Karpas-422 (cell line): ENCODE measurements at places on chromosomes 7 and 10. TPM values are rescaled to one million over a fixed set of nuclear protein-coding genes. Genes with fewer than 3 reads are reported as not detected.

Gene SPDYE11
- total RNA-seq, result not detected in 2 replicates

Gene BMPER
- total RNA-seq, result not detected in 2 replicates

GRCh38 chr7:14821757-14822480 lies 80.6 kb downstream of the DGKB start:
- H3K27ac ChIP-seq, result no peak overlapping the region
- no peaks in the 10 kb centered on the region for H3K27me3 ChIP-seq
- DNase-seq, result no peak
- no peaks in the 10 kb centered on the region for H3K36me3 ChIP-seq
- H3K4me1 ChIP-seq, result no peaks in the 10 kb centered on the region

GRCh38 chr10:90418869-90419652 lies 438.8 kb downstream of the HTR7 start:
- DNase-seq, result no peak
- H3K4me1 ChIP-seq, result no peaks in the 10 kb centered on the region
- no peaks in the 10 kb centered on the region for H3K27me3 ChIP-seq
- no peaks in the 10 kb centered on the region for H3K36me3 ChIP-seq

- no peak overlapping the region for H3K4me3 ChIP-seq
- DNase-seq, result no peak
- peaks cover 29% of the 10 kb centered on the region for H3K36me3 ChIP-seq
- no peaks in the 10 kb centered on the region for H3K27me3 ChIP-seq
- H3K4me1 ChIP-seq, result no peaks in the 10 kb centered on the region
Measured at GRCh38 chr10:70551466-70551865, 51.1 kb downstream of the PRF1 start.

- H3K4me3 ChIP-seq, result no peak overlapping the region
- no peaks in the 10 kb centered on the region for H3K27me3 ChIP-seq
- H3K27ac ChIP-seq, result no peak overlapping the region
- H3K4me1 ChIP-seq, result no peaks in the 10 kb centered on the region
- 0 out of 2 replicates have a peak, but pooled peaks cover 4% of the 10 kb centered on the region for H3K36me3 ChIP-seq
- no peak for DNase-seq
Measured at GRCh38 chr7:73434701-73435069, 1.1 kb downstream of the FZD9 start.

Gene SLC39A12
- not detected in 2 replicates for total RNA-seq

Gene TDRD1
- not detected in 2 replicates for total RNA-seq

Gene HOXA6
- 3.4 and 8.4 TPM in 2 replicates for total RNA-seq

DNA sequence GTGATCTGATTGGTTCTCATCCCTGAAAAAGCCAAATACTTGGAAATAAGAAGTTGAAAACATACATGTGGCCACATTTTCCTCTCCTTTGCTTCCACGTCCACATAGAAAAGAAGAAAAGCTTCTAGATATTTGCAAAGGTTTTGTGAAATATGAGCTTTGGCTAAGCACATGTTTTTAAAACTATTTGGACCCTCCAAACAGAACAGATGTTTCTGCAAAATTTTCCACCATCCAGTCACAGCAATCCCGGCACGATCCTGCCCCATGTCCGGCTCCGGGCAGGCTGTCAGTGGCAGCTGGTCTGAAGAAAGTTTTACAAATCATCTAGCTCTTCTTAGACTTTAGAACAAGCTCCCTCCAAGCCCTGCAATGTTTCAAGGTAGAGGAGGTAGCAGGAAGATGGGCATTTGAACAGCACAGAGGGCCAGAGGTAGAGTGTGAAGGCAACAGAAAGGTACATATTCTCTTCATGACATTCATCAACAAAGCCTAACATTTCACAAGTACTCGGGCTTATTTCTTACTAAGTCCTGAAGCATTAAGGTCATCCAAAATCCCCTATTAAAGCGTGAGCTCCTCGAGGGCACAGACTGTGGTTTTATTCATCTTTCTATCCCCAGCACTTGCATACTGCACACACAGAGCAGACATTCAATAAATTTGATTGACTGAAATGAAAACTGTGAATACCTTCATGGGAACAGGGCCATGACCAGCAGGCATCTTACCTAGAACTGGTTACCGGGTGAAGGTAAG lies 110.1 kb downstream of the JAZF1 start:
- H3K4me3 ChIP-seq, result no peak overlapping the region
- DNase-seq, result no peak
- H3K27ac ChIP-seq, result no peak overlapping the region
- no peaks in the 10 kb centered on the region for H3K4me1 ChIP-seq
- H3K36me3 ChIP-seq, result no peaks in the 10 kb centered on the region
- H3K27me3 ChIP-seq, result no peaks in the 10 kb centered on the region

DNA sequence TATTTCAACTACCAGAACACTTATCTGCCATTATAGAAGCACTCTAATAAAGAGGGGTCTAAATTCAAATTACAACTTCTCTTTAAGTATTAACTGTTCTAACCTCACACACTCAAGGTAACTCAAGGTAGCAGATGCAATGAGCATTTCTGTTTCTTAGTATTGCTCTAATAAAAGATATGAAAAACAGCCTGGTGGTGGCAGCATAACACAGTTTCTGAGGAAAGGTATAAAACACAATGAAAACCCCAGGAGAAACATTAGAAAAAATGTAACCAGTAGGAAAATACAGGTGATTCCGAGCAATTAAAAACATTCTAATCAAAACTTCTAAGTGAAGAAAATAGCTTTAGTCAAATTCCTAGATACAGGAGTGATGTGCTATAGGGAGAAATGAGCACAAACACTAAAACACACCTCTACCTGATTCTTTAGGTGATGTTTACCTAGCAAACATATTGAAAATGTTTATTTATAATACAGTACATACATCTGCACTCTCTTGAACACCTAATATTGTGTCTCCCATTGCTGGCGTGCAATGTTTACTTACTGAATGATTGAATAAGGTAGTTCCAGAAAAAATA lies 3.5 kb downstream of the MKRN1 start:
- H3K36me3 ChIP-seq, result peaks cover 3% of the 10 kb centered on the region; the same call in 1 of the 2 replicates
- peaks cover 30% of the 10 kb centered on the region for H3K4me1 ChIP-seq
- no peaks in the 10 kb centered on the region for H3K27me3 ChIP-seq
- no peak overlapping the region for H3K4me3 ChIP-seq
- DNase-seq, result peak; percentile 80
- H3K27ac ChIP-seq, result no peak overlapping the region

- DNase-seq, result no peak
- H3K4me3 ChIP-seq, result no peak overlapping the region
- H3K27me3 ChIP-seq, result no peaks in the 10 kb centered on the region
- no peaks in the 10 kb centered on the region for H3K36me3 ChIP-seq
Measured at GRCh38 chr10:99927721-99928280, 81.9 kb downstream of the DNMBP start.

DNA sequence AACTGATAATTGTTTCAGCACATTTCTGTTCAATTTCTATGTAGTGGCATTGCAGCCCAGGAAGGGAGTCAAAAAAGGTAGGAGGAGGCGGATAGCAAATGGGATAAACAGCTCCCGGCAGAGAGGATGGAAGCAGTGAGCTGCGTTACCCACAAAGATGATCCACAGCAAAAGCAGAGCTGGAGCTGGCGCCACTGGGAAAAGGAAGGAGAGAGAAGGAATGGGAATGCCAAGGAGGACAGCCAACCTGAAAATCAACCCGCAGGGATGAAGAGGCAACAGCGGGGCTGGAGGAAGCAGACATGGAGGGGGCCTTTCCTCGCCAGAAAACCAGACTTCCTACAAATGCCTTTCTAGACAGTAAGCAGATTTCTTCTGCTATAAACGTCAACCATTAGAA lies 82.7 kb upstream of the ADAM12 start:
- H3K4me1 ChIP-seq, result no peaks in the 10 kb centered on the region
- H3K4me3 ChIP-seq, result no peak overlapping the region
- H3K27ac ChIP-seq, result no peak overlapping the region
- H3K36me3 ChIP-seq, result no peaks in the 10 kb centered on the region
- no peak for DNase-seq

- no peak for DNase-seq
- no peak overlapping the region for H3K27ac ChIP-seq
- H3K4me3 ChIP-seq, result no peak overlapping the region
- no peaks in the 10 kb centered on the region for H3K27me3 ChIP-seq
- no peaks in the 10 kb centered on the region for H3K4me1 ChIP-seq
Measured at GRCh38 chr10:78748235-78748533, 320.6 kb upstream of the ZMIZ1 start.

Gene PAPOLB
- not detected in 2 replicates for total RNA-seq

Gene PIK3AP1
- total RNA-seq, result 131 and 162 TPM in 2 replicates

- H3K27me3 ChIP-seq, result no peaks in the 10 kb centered on the region; the same call in 1 of the 2 replicates
- no peaks in the 10 kb centered on the region for H3K4me1 ChIP-seq
- no peak for DNase-seq
- H3K4me3 ChIP-seq, result no peak overlapping the region
- no peaks in the 10 kb centered on the region for H3K36me3 ChIP-seq
- no peak overlapping the region for H3K27ac ChIP-seq
Measured at GRCh38 chr10:62545160-62546066, 171.2 kb downstream of the ZNF365 start.

Gene TMEM273
- total RNA-seq, result 0.51 TPM in 1 of 2 replicates, not detected in the other

DNA sequence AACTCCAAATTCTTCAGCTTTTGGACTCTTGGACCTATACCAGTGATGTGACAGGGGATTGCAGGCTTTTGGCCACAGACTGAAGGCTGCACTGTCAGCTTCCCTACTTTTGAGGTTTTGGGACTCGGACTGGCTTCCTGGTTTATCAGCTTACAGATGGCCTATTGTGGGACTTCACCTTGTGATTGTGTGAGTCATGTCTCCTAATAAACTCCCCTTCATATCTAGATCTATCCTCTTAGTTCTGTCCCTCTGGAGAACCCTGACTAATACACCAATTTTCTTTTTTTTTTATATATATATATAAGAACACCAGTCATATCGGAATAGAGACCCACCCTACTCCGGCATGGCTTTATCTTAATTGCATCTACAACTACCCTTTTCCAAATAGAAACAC lies 166.8 kb downstream of the ETV1 start:
- no peak overlapping the region for H3K27ac ChIP-seq
- H3K36me3 ChIP-seq, result no peaks in the 10 kb centered on the region
- no peak for DNase-seq
- no peaks in the 10 kb centered on the region for H3K27me3 ChIP-seq
- no peaks in the 10 kb centered on the region for H3K4me1 ChIP-seq

- H3K27me3 ChIP-seq, result no peaks in the 10 kb centered on the region; the same call in 1 of the 2 replicates
- H3K36me3 ChIP-seq, result no peaks in the 10 kb centered on the region
- peaks cover 5% of the 10 kb centered on the region; the same call in 1 of the 2 replicates for H3K4me1 ChIP-seq
- H3K4me3 ChIP-seq, result no peak overlapping the region
- no peak for DNase-seq
Measured at GRCh38 chr10:122132331-122132755, 138.8 kb upstream of the BTBD16 start.

Gene RBM20
- not detected in 2 replicates for total RNA-seq

- no peaks in the 10 kb centered on the region for H3K36me3 ChIP-seq
- no peaks in the 10 kb centered on the region for H3K27me3 ChIP-seq
- H3K27ac ChIP-seq, result no peak overlapping the region
- H3K4me3 ChIP-seq, result no peak overlapping the region
Measured at GRCh38 chr10:105138358-105138757, 497.3 kb downstream of the SORCS3 start.

- H3K4me3 ChIP-seq, result no peak overlapping the region
- H3K27ac ChIP-seq, result no peak overlapping the region
- no peaks in the 10 kb centered on the region for H3K27me3 ChIP-seq
- no peaks in the 10 kb centered on the region for H3K4me1 ChIP-seq
- no peaks in the 10 kb centered on the region for H3K36me3 ChIP-seq
Measured at GRCh38 chr10:123885406-123886170, 6.0 kb downstream of the CPXM2 start.

Gene OPALIN
- not detected in 2 replicates for total RNA-seq

- H3K4me3 ChIP-seq, result no peak overlapping the region
- no peak overlapping the region for H3K27ac ChIP-seq
- no peaks in the 10 kb centered on the region for H3K36me3 ChIP-seq
- no peaks in the 10 kb centered on the region for H3K4me1 ChIP-seq
- no peaks in the 10 kb centered on the region for H3K27me3 ChIP-seq
- no peak for DNase-seq
Measured at GRCh38 chr7:5797179-5797578, 15.7 kb upstream of the RNF216 start.

GRCh38 chr7:96076350-96076707 lies 245.6 kb downstream of the SLC25A13 start:
- no peak overlapping the region for H3K4me3 ChIP-seq
- H3K27ac ChIP-seq, result no peak overlapping the region
- H3K4me1 ChIP-seq, result peaks cover 5% of the 10 kb centered on the region

GRCh38 chr10:62589689-62590088 lies 214.8 kb upstream of the ADO start:
- DNase-seq, result no peak
- H3K36me3 ChIP-seq, result no peaks in the 10 kb centered on the region
- peaks cover 5% of the 10 kb centered on the region; the same call in 1 of the 2 replicates for H3K4me1 ChIP-seq
- H3K27ac ChIP-seq, result no peak overlapping the region
- H3K27me3 ChIP-seq, result no peaks in the 10 kb centered on the region

Gene KNDC1
- total RNA-seq, result not detected in 2 replicates

Gene AFAP1L2
- total RNA-seq, result 2.0 and 4.4 TPM in 2 replicates

DNA sequence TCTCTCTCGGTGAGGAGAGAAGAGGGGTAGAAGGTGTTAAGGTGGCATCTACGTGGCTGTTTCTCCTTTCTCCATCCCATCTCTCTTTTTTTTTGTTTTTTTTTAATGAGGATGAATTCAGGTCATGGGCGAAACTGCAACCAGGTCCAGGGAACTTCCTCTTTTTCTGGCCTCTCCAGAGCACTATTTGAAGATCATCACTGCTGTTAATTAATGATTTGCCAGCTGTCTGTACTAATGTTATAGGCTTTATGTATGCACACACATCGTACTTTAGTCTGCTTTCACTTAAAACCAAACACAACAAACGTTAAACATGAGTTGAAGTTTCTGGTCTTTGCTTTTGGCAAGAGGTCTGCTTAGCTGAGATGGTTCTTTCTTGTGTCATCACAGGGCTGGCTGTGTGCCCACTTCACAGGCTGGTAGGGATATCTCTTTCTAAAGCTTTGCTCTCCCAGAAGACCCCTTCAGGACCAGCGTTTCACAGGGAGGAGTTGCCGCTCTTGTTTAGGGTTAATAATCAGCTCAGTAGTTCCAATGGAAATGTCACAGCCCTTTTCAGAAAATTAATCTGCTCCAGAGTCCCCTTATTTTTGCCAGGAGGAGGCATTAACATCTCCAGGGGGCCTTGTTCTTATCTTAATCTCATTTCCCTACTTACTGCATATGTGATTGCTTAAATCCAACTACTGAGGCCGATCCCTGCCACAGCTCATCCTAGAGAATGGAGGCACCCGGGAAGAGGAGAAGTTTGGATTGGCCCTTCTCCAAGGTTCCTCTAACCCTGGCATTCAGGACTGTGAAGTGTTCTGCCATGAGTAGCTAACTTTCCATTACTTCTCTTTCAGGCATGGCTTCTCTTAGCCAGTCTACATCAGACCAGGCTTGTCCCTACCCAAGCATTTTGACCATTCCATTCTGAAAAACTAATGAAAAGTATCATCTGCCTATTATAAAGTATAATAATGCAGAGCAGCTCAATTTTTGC lies 273.9 kb upstream of the NFE2L3 start:
- peak overlapping the region; percentile 28 for H3K4me3 ChIP-seq
- peaks cover 39% of the 10 kb centered on the region for H3K4me1 ChIP-seq
- H3K36me3 ChIP-seq, result no peaks in the 10 kb centered on the region

- no peak for DNase-seq
- no peak overlapping the region for H3K4me3 ChIP-seq
- H3K27ac ChIP-seq, result no peak overlapping the region
- no peaks in the 10 kb centered on the region for H3K27me3 ChIP-seq
- H3K36me3 ChIP-seq, result no peaks in the 10 kb centered on the region
- no peaks in the 10 kb centered on the region for H3K4me1 ChIP-seq
Measured at GRCh38 chr10:47146572-47146971, 153.4 kb upstream of the GDF10 start.
